H1 (cell line): ENCODE measurements at places on chromosomes 5 and 9.

DNA sequence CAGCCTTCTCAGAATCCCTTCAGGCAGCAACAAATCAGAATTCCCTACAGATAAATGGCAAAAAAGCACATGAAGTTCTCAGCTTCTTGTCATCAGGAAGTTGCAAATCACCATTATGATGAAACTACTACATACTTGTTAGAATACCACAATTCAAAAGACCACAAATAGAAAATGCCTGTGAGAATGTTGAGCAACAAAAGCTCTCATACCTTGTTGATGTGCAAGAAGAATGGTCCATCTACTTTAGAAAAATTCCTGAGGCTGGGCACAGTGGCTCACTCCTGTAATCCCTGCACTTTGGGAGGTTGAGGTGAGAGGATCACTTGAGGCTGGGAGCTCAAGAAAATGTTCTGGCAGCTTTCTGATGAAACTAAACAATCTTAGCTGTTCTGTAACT, 278.1 kb downstream of the ICE1 start:
- no peak for DNase-seq

DNA sequence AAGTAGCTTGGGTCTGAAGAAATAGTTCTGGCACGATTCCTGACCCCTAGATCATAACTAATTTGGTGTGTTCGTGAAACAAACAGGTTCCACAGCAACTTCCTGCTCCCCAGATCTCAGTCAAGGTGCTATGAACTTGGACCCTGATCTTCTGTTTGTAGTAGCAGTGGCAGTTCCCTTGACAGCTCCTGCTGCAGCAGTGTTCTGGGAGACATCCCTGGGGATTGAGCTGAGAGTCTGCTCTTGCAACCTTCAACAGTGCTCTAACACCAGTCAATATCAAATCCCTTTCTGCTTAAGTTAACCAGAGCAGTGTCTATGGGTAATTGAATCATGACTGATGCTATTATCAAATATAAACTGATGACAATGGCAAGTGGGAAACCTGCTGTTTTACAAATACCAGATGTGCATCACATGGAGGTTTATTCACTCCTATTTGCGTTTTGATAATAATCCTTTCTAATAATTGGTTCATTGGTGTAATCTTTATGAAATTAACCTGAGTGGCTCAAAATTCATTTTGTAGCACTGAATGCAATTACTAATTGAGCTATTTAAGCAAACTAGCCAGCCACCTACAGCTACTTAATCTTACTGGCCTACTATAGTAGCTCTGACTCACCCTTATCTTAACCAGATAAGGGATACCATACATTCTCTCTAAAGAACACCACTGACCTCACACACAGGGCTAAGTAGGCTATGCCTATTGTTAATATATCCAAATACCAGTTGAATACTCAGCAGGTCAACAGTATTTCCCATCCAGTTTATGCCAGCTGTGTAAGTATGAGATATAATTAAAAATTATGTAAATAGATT, 21.9 kb downstream of the KDM4C start:
- no peak for DNase-seq

- no peak for DNase-seq
These were observed 180.7 kb downstream of the TARS1 start for GRCh38 chr5:33621514-33621913.

DNA sequence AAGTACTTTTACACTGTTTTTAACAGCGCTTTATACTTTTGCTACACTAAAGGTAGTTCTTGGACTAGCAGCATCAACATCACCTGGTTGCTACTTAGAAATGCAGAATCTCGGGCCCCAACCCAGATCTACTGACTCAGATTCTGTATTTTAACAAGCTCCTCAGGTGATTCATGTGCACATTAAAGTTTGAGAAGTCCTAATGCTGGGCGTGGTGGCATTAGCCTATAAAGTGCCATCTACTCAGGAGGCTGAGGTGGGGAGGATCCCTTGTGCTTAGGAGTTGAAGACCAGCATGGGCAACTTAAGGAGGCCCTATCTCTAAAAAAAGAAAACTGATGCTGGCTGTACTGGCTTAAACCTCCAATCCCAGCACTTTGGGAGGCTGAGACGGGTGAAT, 26.7 kb downstream of the TMEM252 start:
- no peak for DNase-seq

- no peak for DNase-seq
These were observed 1.6 kb downstream of the GM2A start for GRCh38 chr5:151254556-151254955.
